ENCODE measurements at places on chromosomes 3 and 15.

DNA sequence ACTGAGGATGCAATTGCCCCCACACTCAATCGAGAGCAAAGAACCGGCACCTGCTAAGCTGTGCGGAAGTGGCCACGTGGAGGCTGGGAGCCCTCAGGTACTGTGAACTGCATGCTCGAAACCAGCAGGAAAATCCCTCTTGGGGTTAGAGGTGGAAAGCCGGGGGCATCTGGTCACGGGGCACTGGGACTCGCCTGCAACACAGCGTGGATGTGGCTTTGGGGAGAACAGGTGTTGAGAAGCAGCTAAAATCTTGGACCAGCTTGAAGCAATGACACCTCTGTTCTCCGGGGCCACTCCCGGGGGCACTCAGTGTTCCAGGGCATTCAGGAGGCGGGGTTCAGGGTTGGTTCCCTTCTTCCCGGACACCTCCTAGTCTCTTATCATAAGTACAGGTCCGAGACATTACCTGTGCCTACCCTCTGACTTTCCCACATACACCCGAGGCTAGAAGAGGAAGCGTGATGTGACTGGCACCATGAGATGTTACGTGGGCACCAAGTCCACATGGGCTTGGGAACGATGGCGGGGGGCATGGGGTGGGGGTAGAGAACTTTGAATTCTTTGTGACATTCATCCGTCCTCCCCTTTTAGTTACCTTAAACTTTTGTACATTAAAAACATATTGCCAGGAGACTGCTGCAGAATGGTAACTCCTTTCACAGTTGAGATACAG lies 172.0 kb downstream of the ADAMTS17 start:
- DNase-seq, result no peak

DNA sequence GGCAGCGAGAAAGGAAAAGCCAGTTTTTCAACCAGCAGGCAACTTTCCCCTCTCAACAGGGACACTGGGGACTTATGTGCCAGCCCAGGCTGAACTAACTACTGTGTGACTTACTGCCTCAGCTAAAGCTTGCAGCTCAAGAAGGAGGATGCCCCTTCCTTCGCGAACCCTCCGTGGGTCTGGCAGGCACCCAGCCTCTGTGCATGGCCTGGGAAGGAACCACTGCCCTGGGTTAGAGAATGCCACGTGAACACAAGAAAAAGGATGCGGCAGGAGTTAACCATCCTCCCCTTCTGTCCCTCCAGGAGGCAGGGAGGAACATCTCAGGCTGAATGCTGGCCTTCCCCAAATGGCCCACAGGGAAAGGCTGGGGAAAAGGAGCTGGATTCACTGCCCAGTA lies 29.0 kb downstream of the CHDH start:
- DNase-seq, result no peak

DNA sequence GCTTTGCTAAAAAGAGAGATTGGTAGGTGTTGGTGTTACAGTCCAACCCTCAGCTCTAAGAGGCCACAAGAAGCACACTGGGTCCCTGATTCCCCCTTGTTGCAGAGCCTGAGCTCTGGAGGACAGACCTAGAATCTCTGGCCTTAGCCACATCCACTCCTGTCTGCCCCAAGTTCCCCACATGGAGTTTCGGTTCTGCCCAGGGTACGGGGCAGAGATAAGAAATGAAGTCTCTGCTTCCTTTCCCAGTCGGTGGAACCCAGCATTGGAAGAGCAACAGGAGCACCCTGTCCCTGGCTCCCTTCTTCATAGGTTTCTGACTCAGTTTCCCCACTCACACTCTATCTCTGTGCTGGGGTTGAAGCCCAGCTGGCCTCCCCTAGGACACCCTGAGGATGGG lies 13.2 kb downstream of the PRR23E start:
- no peak for DNase-seq

GRCh38 chr3:178586076-178586475 lies 49.8 kb downstream of the KCNMB2 start:
- DNase-seq, result no peak

GRCh38 chr15:76391309-76391708 lies 54.7 kb downstream of the ISL2 start:
- DNase-seq, result no peak

DNA sequence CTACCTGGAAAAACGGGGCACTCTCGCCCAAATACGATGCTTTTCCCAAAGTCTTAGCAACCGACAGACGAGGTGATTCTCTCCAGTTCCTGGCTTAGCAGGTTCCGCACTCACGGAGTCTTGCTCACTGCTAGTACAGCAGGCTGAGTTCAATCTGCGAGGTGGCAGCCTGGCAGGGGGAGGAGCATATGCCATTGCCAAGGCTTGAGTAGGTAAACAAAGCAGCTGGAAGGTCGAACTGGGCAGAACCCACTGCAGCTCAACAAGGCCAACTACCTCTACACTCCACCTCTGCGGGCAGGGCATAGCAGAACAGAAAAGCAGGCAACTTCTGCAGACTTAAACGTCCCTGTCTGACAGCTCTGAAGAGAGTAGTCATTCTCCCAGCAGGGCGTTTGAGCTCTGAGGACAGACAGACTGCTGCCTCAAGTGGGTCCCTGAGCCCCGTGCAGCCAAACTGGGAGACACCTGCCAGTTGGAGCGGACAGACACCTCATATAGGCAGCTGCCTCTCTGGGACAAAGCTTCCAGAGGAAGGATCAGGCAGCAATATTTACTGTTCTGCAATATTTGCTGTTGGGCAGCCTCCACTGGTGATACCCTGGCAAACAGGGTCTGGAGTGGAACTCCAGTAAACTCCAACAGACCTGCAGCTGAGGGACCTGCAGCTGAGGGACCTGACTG lies 73.4 kb upstream of the CADM2 start:
- DNase-seq, result no peak

- DNase-seq, result no peak
Observed at GRCh38 chr3:66931291-66931690, 66.8 kb upstream of the KBTBD8 start.

DNA sequence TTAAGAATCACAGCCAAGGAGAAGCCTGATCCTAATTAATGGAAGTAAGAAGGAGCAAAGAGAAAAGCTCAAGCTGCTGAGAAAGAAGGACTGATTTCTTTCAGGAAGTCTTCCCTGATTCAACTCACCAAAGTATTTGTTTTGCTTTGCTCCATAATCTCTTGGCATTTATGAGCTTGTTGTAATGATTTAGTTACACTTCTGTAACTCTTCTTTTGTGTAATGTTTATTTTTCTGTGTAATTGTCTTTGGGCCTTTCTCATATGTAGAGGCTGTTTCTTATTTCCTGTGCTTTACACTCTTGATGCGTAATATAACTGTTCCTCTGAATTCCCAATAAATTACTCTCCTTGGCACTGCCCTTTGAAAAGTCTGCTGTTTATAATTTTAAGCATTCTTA lies 80.0 kb downstream of the COL6A5 start:
- no peak for DNase-seq
